ENCODE measurements at places on chromosomes 16 and 17.
A peak's percentile ranks its signal among the peaks of the same experiment; 100 is the strongest.

- no peak for DNase-seq
These were observed 11.2 kb downstream of the CHD9NB start for GRCh38 chr16:53041320-53042051.

GRCh38 chr17:46943501-46944393 is 20.8 kb downstream of the GOSR2 start:
- DNase-seq: no peak

DNA sequence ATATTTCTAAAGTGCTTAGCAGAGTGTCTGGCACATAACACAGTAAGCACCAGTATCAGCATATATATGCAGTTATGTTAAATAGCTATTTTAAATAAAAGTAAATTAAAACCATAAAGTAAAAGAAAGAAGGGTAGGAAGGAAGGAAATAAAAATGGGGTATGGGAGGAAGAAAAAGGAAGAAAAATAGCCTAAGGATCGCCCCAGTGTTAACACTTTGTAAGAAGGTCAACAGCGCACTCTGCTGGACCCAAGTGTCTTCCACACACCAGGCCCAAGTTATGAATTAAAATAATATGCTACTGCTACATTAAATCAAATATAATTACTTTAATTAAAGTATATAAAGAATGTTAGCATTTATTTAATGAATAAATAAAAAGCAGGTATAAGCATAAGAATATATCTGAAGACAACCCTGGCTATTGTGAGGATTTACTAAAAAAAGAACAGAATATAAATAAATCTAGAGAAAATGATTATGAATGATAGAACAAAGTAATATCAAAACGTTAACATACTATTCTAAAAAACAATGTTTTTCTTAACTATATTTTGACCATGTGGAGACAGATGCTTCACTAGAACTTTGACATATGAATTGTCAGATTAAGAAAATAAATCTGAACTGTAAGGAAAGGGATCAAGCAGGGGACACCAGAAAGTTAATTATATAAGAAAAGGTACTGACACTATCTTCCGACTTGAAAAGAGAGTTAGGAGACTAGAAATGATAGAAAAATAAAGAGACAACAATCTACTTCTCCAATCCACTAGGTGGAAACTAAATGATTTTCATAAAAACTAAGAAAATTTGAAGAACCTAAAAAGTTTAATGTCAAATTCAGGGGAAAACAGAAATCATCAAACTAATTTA is 25.9 kb downstream of the BRIP1 start:
- DNase-seq: peak; percentile 74

DNA sequence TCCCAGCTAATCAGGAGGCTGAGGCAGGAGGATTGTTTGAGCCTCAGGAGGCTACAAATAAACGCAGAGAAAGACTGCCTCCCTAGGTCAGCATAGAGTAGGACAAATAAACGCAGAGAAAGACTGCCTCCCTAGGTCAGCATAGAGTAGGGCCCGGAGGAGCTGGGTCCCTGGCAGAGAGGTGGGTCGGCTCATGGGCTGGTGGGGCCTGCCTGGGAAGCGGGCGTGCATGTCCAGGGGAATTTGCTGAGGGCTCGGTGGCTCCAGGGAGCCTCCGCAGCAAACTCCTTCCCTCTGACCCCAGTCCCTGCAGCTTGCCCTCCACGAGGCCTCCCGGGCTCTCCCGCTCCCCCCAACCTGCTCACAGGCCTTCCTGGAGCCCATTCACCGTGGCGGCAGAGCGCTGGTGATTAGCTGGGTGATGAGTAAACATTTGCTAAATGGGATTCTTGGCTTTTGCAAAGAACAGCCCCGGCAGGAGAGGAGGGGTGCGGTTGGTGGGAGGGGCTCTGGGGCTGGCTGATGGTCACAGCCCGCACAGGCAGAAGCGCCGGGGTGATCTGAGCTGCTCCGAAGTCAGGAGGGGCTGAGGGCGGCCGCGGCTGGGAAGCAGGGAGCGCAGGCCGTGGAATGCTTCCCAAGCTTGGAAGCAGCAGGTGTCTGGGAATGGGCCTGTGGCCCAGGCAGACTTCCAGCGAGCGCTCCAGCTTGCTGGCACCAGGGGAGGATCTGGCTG is 93.1 kb downstream of the RTN4RL1 start:
- no peak for DNase-seq

GRCh38 chr17:55424893-55425540 is 3.4 kb upstream of the MMD start:
- no peak for DNase-seq

GRCh38 chr16:50613281-50613963 is 65.2 kb downstream of the NKD1 start:
- no peak for DNase-seq

DNA sequence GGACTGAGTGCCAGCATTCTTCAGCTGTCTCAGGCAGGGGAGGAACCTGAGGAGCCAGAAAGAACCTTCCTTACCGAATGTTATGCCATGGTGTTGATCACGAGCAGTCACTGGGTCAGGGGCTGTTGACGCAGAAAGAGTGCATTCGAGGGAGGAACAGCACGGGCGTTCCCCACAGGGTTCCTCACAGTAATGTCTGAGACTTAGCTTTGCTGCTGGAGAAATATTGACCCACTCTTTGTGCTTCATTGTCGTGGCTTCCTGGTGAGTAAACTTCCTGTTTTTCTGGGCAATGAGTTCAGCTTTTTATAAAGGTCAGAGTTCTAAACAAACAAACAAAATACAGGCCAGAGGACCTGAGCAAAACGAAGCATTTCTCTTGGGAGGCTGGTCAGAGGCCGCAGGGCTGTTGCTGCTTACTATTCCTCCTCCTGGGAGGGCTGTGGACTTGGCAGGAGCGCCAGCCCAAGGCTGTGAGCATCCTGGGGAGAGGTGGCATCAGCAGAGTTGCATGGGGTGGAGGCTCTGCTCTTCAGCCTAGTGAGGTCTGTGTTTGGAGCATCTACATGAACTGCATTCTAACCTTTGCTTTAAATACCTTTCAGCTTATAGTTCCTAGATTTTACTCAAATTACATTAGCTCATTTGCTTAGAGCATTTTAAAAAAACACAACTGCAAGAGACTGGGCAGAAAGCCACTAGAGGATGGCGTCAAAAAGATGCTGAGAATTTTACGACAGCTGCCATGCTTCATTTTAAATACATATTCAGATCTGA is 143.1 kb upstream of the CACNG5 start:
- DNase-seq: peak; percentile 98

GRCh38 chr17:40663252-40663651 is 1.7 kb downstream of the KRT222 start:
- no peak for DNase-seq

GRCh38 chr16:28202147-28202746 is 9.5 kb downstream of the XPO6 start:
- DNase-seq: no peak

- DNase-seq: peak; percentile 15
These were observed 31.5 kb downstream of the USP43 start for GRCh38 chr17:9676820-9677310.

DNA sequence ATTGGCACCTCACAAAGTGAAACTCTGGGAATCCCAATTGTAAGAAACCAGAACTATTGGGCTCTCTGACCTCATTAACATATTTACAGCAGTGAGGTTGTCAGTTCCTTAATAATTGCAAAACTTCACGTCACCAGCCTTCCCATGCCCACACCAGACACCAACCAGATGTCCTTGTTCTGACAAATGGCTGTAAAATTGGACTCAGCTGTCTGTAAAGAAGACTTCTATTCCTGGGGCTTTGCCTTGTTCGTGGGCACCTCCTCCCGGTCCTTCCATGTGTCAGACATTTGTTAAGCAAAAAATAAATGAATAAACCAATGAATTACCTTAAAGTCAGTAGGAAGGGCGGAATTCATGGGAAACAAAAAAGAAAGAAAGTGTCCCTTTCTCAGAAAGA is 284.3 kb upstream of the CDH11 start:
- DNase-seq: no peak

DNA sequence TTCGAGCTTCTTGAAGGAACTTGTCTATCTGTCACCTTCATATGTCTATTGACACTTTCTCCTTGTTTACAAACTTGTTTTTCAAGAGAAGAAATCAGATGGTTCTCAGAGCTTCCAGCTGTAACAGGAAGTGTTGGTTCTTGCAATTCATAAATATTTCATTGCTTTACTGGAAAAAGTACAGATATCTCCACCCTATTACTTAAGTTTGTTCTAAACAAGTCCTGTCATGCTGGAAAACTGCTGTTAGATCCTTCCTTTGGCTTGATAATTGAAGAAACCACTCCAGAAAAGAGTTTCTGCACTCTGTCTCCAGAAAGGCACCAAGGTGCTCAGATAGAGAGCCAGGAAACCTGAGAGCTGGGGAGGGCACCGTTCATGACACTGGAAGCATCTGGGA is 181.6 kb downstream of the DNAH9 start:
- DNase-seq: no peak

- DNase-seq: no peak
These were observed 258.6 kb upstream of the FOXF1 start for GRCh38 chr16:86251682-86252081.

DNA sequence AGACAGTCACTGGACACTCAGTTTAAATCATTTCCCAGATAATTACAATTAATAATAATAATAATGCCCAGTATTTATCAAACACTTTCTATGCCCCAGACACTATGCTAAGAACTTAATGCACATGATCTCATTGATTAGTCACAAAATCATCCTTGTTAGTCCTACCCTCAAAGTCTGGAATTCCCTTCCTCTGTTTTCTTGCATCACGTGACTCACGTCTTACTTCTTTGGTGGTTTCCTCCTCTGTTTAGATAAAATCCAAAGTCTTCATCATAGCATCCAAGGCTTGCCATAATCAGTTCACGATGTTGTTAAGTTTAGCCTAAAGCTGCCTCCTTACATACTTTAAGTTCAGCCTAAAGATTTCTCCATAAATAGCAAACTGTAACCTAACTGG is 471.9 kb downstream of the PMP22 start:
- no peak for DNase-seq

- no peak for DNase-seq
These were observed 130.0 kb downstream of the KATNIP start for GRCh38 chr16:27679899-27680298.

- DNase-seq: no peak
These were observed 14.6 kb downstream of the ADGRG5 start for GRCh38 chr16:57556941-57557541.

DNA sequence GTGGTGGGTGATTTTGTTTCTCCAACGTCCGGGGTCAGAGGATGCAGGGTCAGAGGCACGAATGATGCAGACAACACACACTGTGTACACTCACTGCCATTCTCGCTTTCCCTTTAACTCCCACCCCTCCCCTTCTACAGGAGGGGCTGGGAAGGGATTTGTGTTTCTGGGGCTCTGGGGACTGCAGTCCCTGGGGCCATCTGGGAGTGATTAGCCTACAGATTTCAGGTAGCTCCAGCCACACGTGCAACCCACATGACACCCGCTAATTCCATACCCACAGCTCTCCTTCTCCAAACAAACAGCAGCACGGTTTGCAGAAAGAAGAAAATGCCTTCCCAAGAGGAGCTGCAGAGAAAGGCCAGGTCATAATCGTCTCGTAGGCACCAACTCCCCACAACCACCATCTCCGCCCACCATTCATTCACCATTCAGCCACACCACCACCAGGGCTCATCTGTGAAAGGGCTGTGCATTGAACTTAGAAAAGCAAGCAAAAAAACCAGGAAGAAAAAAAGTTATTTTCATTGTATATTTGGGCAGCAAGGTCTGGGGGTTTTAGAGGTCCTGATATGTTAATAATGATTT is 9.4 kb upstream of the SOX9 start:
- DNase-seq: no peak

- no peak for DNase-seq
These were observed 4.0 kb downstream of the ITGAD start for GRCh38 chr16:31397096-31397660.

DNA sequence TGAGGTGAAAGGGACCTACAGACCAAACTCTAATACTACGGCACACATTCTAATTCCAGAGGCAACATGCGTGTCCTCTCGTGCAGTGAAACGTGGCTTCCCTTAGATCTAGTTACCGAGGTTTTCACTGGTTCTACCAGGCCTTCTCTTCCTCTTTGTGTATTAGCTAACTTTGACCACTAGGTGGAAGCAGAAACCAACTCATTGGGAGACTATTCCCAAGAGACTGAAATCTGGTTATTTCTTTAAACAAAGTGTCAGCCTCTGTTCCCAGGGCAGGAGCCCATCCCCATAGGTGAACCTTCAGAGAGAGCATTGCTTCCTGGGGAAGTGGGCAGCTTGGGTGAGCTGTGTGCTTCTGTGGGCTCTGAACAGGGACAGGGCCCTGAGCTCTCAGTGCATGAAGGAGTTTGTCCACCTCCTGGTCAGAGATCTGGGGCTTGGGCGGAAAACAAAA is 19.7 kb upstream of the RCVRN start:
- peak; percentile 95 for DNase-seq

DNA sequence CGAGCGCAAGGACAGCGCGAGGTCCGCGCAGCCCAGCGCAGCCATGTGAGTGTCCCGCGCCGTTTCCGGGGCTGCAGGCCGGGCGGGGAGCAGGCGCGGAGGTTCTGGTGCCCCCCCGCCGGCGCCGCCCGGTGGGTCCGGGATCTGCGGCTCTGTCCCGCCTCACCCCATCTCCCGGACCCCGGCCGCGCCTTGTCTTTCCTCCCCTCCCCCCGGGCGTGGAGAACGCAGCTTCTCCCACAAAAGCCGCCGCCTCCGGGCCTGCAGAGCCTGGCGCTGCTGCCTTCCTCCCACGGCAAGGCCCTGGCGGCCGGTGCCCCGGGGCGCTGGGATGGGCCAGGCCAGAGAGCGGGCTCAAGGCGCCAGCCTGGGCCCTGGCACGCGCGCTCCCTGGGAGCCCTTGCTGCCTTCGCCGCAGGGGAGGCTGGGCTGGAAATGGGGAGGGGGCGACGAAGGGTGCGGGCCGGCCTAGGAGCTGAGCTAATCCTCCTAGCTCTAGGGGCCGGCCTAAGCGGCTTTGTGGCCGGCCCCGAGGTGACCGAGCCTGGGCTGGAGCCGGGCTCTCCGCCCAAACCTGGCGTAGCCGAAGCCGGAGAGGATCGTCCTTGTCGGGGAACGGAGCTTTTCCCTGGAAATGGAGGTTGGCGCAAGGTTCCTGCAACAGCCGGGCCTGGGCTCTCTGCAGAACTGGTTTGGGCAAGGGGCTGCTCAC is 397 bp downstream of the RIPOR1 start:
- no peak for DNase-seq

DNA sequence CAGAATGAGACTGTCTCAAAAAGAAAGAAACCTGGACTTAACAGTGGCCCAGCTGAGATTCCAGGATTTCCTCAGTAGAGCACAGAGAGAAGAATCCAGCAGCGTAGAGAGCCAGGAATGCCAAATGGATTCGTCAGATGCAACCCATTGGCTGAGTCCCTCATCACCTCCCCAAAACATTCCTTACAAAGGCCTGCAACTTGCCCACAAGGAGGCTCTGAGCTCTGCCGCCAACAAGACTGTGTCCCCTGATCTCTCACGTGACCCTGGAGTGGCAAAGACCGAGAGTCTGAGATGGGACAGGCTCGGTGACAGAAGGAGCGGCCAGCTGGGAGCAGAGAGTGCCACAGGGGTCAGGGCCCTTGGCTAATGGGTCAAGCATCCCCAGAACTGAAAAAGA is 6.9 kb upstream of the CHMP6 start:
- no peak for DNase-seq

- DNase-seq: no peak
These were observed 229.0 kb upstream of the NLRP1 start for GRCh38 chr17:5813357-5813756.

GRCh38 chr17:69117855-69118784 is 23.6 kb downstream of the ABCA6 start:
- DNase-seq: no peak

Measured in NCI-H460 (cell line).